ENCODE measurements at places on chromosomes 16 and 17. TPM values are rescaled to one million over a fixed set of nuclear protein-coding genes. Genes with fewer than 3 reads are reported as not detected.

- DNase-seq = no peak
- H3K4me1 ChIP-seq = no peaks in the 10 kb centered on the region
- H3K4me3 ChIP-seq = no peak overlapping the region
- H3K36me3 ChIP-seq = no peaks in the 10 kb centered on the region
- H3K27me3 ChIP-seq = peaks cover 46% of the 10 kb centered on the region
Measured at GRCh38 chr17:33580215-33580614, 287.1 kb upstream of the ASIC2 start.

- H3K27ac ChIP-seq = no peak overlapping the region
- no peak overlapping the region for H3K4me3 ChIP-seq
- no peak for DNase-seq
- H3K4me1 ChIP-seq = no peaks in the 10 kb centered on the region
- H3K36me3 ChIP-seq = no peaks in the 10 kb centered on the region
- no peaks in the 10 kb centered on the region for H3K27me3 ChIP-seq
Measured at GRCh38 chr16:52052818-52053217, 494.1 kb downstream of the TOX3 start.

- peaks cover 3% of the 10 kb centered on the region for H3K4me1 ChIP-seq
- peaks cover 40% of the 10 kb centered on the region for H3K27me3 ChIP-seq
- no peaks in the 10 kb centered on the region for H3K36me3 ChIP-seq
- H3K27ac ChIP-seq = no peak overlapping the region
- H3K4me3 ChIP-seq = peak overlapping the region; percentile 41
- peak; percentile 60 for DNase-seq
Measured at GRCh38 chr16:78045865-78046581, 23.7 kb downstream of the CLEC3A start.

GRCh38 chr17:78343543-78344201 lies 16.2 kb downstream of the SOCS3 start:
- peak overlapping the region; percentile 65 for H3K4me3 ChIP-seq
- peaks cover 55% of the 10 kb centered on the region for H3K4me1 ChIP-seq
- no peaks in the 10 kb centered on the region for H3K36me3 ChIP-seq
- DNase-seq = no peak
- no peaks in the 10 kb centered on the region for H3K27me3 ChIP-seq

- H3K4me1 ChIP-seq = peaks cover 9% of the 10 kb centered on the region
- H3K27me3 ChIP-seq = peaks cover 42% of the 10 kb centered on the region
- H3K27ac ChIP-seq = no peak overlapping the region
Measured at GRCh38 chr16:28039493-28039892, 24.0 kb downstream of the GSG1L start.

DNA sequence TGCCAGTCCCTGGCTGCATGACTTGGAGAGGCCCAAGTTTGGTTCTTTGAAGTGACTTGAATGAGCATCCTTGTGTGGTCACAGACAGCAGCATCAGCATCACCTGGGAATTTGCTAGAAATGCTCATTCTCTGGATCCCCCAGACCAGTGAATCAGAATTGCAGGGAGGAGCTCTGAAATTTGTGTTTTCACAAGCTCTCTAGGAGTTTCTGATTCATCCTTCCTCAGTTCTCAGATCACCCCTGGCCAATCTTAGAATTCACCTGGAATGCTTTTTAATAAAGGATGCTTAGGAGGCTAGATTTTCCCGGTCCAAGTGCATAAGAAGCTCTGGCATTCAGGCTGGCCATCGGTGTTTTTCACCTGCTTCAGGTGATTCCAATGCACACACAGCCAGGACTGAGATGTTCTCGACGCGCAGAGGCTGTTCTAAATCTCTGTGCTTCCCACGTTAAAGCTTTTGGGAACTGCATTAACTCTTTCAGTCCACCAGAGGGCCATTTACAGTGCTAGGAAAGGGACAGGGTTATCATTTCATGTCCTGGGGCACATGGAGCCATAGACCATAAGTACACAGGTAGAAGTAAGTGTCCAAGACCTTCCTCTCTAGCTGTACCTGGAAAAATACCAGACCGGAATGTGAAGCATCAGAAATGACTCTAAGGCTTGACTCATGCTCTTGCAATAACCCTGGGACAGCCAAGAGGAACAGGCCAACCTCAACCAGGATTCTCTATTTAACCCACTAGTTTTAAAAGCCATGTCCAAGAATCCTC lies 85.7 kb upstream of the XYLT1 start:
- no peaks in the 10 kb centered on the region for H3K36me3 ChIP-seq
- H3K27me3 ChIP-seq = peaks cover 93% of the 10 kb centered on the region
- no peak for DNase-seq

DNA sequence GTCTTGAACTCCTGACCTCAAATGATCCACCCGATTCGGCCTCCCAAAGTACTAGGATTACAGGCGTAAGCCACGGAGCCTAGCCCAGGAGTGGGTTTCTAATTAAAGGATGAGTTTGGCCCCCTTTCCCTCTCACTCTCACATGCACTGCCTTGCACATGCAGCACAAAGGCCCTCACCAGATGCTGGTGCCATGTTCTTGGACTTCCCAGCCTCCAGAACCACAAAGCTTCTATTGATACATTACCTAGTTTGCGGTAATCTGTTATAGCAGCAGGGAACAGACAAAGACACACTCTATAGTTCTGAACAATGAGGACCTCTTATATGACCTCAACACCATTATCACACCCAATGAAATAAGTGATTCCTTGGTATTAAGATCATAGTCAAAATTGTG lies 17.9 kb upstream of the ITGAD start:
- peaks cover 56% of the 10 kb centered on the region for H3K27me3 ChIP-seq
- no peak overlapping the region for H3K27ac ChIP-seq
- H3K36me3 ChIP-seq = no peaks in the 10 kb centered on the region
- no peaks in the 10 kb centered on the region for H3K4me1 ChIP-seq
- H3K4me3 ChIP-seq = no peak overlapping the region

DNA sequence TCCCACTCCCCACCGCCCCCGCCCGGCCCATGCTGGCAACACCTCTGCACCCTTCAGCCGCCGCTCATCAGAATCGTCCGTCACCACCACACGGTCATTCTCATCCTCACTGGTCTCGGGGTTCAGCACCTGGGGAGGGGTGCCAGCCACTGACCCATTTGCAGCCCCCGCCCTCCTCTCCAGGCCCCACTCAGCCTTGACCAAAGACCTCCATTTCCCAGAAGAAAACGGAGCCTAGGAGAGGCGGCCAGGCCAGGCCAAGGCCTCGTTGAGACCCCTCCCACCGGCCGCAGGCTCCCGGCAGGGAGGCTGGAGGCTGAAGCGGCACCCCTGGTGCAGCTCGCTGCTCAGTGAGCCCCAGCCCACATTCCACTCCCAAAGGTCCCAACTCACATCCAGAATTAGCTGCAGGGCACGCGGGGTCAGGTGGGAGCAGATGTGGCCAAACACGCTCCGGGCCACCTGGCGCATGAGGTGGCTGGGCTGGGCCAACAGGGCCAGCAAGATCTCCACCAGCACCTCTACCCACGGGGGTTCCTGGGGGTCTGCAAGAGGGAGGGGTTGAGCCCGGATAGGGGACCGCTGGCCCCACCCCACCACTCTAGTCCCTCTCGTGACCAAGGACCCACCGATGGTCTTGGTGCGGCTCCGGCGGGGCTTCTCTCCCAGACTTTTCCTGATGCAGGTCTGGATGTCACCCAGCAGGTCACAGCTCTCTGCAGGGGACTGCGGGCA lies 9.8 kb downstream of the MYBBP1A start:
- no peak overlapping the region for H3K4me3 ChIP-seq
- no peak for DNase-seq
- H3K27me3 ChIP-seq = no peaks in the 10 kb centered on the region
- H3K4me1 ChIP-seq = peaks cover 19% of the 10 kb centered on the region

DNA sequence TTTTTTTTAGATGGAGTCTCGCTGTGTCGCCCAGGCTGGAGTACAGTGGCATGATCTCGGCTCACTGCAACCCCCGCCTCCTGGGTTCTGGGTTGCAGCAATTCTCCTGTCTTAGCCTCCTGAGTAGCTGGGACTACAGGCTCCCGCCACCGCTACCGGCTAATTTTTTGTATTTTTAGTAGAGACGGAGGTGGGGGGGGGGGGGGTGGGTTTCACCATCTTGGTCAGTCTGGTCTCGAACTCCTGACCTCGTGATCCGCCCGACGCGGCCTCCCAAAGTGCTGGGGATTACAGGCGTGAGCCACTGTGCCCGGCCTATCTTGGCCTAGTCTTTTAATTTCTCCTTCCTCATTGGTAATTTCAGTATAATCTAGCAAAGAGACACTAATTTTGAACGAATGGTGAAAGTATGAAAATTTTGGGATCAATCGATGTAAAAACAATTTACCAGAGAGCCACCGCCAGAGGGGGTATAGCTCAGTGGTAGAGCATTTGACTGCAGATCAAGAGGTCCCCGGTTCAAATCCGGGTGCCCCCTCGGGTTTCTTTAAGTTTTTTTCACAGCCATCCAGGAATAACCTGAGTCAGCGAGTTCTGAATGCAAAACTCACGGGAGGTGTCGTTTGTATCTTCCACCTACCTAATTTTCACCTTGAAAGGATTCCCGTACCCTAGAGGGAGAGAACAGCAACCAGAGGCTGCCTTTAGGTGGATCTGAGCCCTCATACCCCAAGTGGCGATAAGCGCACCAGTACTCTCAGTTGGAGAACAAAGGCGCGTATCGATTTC lies 2.5 kb upstream of the LASP1 start:
- H3K27me3 ChIP-seq = no peaks in the 10 kb centered on the region
- H3K36me3 ChIP-seq = no peaks in the 10 kb centered on the region
- DNase-seq = peak; percentile 58
- H3K4me3 ChIP-seq = peak overlapping the region; percentile 99
- H3K27ac ChIP-seq = peak overlapping the region; percentile 97
- peaks cover 40% of the 10 kb centered on the region for H3K4me1 ChIP-seq

GRCh38 chr17:58811290-58811689 lies 55.6 kb downstream of the PPM1E start:
- no peak overlapping the region for H3K27ac ChIP-seq
- H3K4me1 ChIP-seq = peaks cover 10% of the 10 kb centered on the region
- no peaks in the 10 kb centered on the region for H3K36me3 ChIP-seq
- H3K4me3 ChIP-seq = no peak overlapping the region
- no peaks in the 10 kb centered on the region for H3K27me3 ChIP-seq

DNA sequence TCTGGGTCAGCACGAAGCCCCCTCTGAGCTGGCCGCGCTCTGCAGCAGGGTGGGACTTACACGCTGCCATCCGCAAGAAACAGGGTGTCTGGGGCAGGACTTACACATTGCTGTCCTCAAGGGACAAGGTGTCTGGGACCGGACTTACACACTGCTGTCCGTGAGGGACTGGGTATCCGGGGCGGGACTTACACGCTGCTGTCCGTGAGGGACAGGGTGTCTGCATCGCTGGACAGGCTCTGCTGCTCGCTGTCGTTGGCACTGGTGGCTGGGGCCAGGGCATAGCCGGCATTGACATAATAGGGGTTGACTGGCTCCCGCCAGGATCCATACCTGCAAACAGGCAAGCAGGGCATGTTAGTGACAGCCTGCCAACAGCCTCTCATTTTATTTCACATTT lies 31.4 kb downstream of the PDIA2 start:
- no peaks in the 10 kb centered on the region for H3K4me1 ChIP-seq
- peaks cover 45% of the 10 kb centered on the region for H3K36me3 ChIP-seq
- no peak overlapping the region for H3K4me3 ChIP-seq
- no peak for DNase-seq
- H3K27ac ChIP-seq = no peak overlapping the region
- H3K27me3 ChIP-seq = no peaks in the 10 kb centered on the region

- no peak for DNase-seq
- peaks cover 100% of the 10 kb centered on the region for H3K36me3 ChIP-seq
- H3K4me3 ChIP-seq = no peak overlapping the region
- H3K4me1 ChIP-seq = no peaks in the 10 kb centered on the region
- no peak overlapping the region for H3K27ac ChIP-seq
Measured at GRCh38 chr17:63798572-63799106, 24.7 kb downstream of the DDX42 start.

The TAT gene
- total RNA-seq = not detected

The KRT222 gene
- total RNA-seq = 0.38 TPM

The SLC13A5 gene
- total RNA-seq = not detected

The FGF11 gene
- total RNA-seq = 6.5 TPM

The WNT9B gene
- 0.85 TPM for total RNA-seq

The LITAFD gene
- total RNA-seq = not detected

The CES1 gene
- total RNA-seq = 29.1 TPM

The LRRC45 gene
- 4.3 TPM for total RNA-seq
